Natural killer cell (primary cell): ENCODE measurements at places on chromosomes 4 and X. TPM values are rescaled to one million over a fixed set of nuclear protein-coding genes. Genes with fewer than 3 reads are reported as not detected.

NEXMIF gene
- 0.08 TPM for total RNA-seq

MTMR8 gene
- total RNA-seq, result 5.7 TPM

AIFM1 gene
- total RNA-seq, result 17.0 TPM

EOLA2 gene
- total RNA-seq, result 94.9 TPM

EREG gene
- total RNA-seq, result 23.3 TPM

RPS6KA6 gene
- not detected for total RNA-seq

DUX4 gene
- total RNA-seq, result not detected
